Right lobe of liver (tissue), 6 donors: ENCODE measurements at places on chromosomes 7 and 10.
A peak's percentile ranks its signal among the peaks of the same experiment; 100 is the strongest.

DNA sequence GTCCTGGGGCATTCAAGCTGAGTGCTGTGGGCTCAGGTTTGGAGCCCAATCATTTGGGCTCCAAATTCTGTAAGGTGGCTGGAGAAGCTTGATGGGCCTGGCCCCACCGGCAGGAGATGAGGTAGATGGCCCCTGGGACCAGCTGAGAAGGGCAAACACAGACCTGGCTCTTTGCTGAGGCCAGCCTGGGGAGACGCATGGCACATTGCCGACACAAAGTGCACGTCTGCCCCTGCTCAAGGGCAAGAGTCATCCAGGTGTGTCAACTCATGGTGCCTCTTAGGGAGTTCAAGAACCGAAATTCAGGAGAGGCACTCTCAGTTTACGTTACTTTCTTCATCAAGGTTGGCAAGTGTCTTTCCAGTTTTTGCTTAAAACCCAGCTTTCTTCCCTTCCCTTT, 227.5 kb downstream of the LRMDA start:
- DNase-seq, result peak; percentile 28

- DNase-seq, result no peak
Observed at GRCh38 chr7:1814089-1814811, 144.2 kb downstream of the ELFN1 start.

- DNase-seq, result no peak
Observed at GRCh38 chr10:97597778-97598177, 8.3 kb downstream of the C10orf62 start.

DNA sequence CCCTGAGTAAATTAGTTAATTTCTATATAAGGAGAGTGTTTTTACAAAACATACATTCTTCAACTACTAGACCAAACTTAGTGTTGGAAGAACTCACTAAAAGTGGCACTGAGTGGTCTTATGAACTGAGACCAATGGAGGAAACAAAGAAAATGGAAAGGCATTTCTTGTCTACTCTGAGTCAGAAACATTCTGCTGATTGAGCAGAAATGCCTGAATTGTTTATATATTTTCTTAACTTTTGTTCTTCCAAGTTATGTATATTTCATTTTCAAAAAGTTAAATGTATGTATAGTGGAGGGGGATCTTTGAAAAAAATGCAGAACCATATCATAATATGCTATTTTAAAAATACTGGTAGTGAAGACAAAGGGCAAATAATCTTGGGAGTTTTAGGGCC, 320.7 kb downstream of the HGF start:
- DNase-seq, result no peak

DNA sequence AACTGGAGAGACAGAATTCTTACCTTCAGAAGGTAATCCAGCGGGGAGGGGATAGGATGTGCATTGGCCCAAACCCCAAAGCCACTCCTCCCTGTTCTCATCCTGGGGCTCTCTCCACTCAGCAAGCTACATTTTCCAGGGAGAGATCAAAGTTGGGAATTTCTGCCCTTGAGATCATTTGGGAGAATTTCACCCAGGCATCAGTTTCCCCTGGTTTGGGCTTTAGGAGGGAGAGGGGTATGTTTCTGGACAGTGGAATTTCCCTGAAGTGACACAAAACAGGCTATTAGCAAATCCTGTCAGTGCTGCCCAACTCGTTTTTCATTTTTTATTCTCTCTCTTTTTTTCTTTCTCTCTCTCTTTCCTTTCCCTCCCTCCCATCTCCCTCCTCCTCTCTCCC, 35.7 kb downstream of the CYP17A1 start:
- no peak for DNase-seq
